ENCODE measurements at places on chromosomes 6 and 20.

GRCh38 chr6:36079601-36080000 lies 50.7 kb upstream of the MAPK13 start:
- peak; percentile 71 for DNase-seq

DNA sequence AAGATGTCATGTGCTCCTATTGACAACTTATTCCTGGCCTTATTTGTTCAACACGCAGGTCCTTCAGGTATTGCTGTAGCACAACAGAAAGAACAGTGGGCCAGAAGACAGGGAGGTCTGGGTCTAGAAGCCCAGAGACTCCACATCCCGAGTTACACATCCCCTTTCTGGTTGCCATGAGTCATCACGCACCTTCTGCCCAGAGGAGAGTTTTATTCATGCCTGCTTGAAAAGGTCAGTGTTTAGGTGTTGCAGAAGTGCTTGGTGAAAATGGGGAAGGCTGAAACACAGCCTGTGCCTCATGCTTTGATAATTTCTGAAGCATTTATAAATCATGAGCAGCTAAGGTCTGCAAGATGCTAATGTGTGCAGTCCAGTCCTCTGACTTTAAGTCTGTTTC lies 256.4 kb downstream of the GMPR start:
- peak; percentile 29 for DNase-seq

DNA sequence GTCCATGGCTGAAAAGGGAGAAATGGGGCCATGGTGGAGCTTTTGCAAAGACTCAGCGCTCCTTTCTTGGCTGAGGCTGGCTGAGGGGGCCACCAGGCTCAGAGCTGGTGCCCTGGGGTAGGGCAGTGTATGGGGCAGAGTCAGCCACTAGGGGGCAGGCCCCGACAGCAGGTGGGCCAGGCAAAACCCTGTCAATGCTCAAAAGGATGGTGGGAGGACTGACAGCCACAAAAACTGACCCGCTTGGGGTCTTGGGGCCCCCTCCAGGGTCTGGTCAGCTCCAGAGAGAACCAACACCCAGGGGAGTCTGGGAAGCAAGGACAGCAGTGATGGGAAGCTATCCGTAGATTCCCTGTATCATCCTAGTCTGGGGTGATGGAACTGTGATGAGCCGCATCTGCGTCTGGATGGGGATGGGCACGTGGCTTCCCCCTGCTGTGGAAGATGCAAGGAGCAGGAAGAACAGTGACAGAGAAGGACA lies 306.9 kb downstream of the DHX35 start:
- no peak for DNase-seq

DNA sequence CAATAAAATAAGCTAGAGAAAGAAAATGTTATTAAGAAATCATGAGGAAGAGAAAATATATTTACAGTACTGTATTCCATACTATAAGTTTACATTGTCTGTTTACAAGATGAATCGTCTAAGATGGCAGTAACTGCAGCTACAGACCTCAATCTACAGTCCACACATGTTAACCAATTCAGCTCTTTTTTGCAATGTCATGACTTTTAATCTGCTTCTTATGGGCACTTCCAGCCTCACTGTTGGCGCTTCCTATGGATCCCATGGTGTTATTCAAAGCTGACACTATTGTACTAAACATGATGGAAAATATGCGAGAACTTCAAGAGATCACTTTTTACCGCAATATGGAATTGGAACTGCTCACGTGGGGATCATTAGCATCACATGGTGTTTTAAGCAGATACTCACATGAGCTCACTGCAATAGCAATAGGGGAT lies 451.5 kb upstream of the CITED2 start:
- DNase-seq, result no peak

Measured in amniotic epithelial cell (primary cell).